ENCODE measurements at places on chromosomes 6 and 20.

DNA sequence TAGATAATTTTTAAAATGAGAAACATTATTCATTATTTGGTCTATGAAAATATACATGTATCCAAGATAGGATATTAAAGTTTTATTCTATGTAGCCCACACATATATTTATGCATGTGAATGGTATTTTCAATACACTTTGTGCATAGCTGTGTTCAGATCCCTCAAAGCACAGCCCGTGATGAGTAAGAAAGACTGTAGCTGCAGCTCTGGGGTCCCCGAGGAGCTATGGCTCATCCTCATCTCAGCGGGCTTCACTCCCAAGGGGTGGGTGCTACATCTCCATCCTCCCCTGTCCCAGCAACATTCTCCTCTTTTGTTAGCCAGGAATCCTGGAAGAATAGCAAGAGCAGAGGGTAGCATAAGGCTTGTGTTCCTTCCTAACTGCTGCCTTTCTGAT is 130.8 kb downstream of the SAMD5 start:
- DNase-seq: no peak

- DNase-seq: no peak
Measured at GRCh38 chr6:41546866-41547798, 951 bp downstream of the FOXP4 start.

DNA sequence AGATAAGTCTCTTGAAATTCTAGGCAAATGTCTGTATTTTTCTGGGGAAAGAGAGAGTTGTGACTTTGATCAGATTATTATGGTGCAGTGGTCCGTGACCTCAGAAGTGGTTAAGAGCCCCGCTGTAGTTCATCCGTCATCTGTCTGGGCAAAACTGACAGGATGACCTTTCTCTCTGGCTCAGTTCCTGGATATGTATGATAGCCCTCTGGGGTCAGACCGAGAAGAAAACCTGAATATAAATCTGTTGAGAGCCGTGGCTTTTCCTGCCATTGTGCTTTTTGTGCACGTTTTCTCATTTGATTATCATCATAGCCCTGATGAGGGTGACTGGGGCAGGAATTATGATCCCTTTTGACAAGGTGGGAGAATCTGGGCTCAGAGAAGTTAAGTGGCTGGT is 26.5 kb downstream of the GHRH start:
- no peak for DNase-seq

- DNase-seq: no peak
Measured at GRCh38 chr6:12208190-12208589, 82.0 kb upstream of the EDN1 start.

GRCh38 chr20:63594043-63594561 is 20.1 kb upstream of the HELZ2 start:
- no peak for DNase-seq

GRCh38 chr6:82123632-82124031 is 123.9 kb downstream of the IBTK start:
- no peak for DNase-seq

GRCh38 chr6:106743612-106744011 is 114.2 kb downstream of the QRSL1 start:
- no peak for DNase-seq

DNA sequence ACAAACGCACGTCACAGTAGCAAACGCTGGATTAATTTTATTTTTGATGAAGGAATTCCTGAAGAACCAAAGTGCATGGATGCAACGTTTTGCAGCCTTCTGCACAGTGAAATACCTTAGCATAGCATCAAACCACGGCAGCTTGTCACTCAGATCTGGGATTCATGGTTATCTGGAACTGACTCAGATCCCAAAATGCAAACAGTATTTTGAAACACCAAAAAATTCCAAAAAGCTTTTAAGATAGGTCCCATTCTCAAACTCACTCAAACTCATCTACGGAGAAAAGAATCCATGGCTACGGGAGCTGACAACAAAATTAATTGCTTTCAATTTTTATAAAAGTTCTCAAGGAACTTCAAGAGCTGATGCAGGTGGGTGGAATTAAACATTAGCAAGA is 116.2 kb upstream of the SALL4 start:
- DNase-seq: no peak

GRCh38 chr6:30842754-30843610 is 41.3 kb upstream of the DDR1 start:
- DNase-seq: no peak

DNA sequence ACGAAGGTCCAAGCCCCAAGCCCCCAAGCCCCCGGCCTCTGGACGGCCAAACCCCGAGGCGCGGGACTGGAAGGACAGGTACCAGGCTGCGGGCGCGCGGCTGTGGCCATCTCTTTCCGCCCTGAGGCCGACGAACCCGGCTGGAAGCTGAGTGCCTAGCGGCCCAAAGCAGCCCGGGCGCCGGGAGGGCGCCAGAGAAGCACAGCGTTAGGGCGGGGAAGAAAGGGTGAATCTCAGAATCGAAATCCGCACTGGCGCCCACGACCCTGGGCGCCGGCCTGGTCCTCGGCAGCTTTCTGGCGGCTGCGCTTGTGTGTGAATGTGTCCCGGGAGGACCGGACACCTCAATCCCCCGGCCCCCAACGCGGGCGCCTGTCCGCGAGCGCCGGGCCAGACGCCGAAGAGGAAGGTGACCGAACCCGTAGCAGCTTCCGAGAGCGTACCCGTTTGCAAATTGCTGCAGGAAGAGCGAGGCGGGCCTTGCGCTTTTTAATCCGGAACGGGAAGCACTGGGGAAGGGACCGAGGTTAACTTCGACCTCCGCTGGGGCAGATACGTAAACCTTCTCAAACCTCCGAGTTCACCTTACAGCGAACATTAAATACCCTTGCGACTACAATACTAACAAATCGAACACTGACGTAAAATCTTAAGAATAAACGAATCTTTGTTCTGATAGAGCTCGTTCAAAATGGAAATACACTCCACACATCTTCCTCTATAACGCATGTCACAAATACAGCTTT is 2.9 kb downstream of the NRN1 start:
- no peak for DNase-seq

GRCh38 chr6:125512621-125513020 is 210.9 kb upstream of the HDDC2 start:
- DNase-seq: no peak

- no peak for DNase-seq
Measured at GRCh38 chr6:152984513-152984872, 1.7 kb upstream of the FBXO5 start.
